Right renal cortex interstitium (tissue), 3 donors: ENCODE measurements at places on chromosomes 12 and 14. TPM values are rescaled to one million over a fixed set of nuclear protein-coding genes. Genes with fewer than 3 reads are reported as not detected.

DNA sequence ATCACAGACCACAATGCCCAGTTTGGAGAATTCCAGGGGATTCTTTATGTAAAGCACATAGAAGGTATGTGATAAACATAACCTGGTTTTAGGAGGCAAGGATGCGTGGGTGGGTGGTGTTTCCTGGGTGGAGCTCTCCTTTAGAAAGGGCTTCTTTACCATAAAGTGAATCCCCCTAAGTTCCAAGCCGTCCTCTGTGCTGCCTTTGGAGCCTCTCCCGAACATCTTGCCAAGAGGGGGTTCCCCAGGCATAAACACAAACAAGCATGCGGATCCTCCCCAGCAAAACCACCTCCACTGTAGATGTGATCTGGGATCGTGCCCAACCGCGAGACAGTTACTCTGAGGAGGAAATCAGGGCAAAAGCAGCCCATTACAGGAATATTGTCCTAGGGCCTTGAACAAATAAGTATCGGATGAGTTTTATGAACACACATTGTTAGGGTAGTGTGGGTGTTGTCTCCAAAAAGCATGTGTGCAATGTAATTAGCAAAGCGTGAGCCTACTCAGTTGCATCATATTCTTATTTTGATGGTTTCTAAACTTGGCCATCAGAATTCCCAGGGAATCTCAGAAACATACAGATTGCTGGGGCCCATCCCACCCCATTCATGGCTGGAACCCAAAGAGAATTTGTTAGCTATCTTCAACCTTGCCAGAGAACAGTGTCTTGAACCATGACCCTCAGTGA lies 48.8 kb upstream of the CORO1C start:
- no peak for DNase-seq

GRCh38 chr12:48165089-48165981 lies 8.0 kb upstream of the ASB8 start:
- DNase-seq = no peak

DNA sequence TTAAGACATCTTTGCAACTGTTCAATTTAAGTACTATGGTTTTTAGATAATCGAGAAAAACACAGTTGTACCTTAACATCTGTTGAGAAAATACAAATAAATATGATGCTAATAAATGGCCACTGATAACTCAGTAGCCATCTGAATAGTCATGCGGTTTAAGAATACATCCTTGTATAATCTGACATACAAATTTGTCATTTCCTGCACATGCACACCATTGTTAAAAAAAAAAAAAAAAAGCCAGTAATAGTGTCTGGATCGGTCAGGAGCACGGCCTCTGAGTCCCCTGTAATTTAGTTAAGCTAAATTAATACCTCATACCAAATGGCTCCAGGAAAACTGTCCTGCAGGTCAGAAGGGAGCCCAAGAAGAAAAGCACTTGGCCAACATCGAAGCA lies 16.8 kb downstream of the RFC5 start:
- DNase-seq = no peak

GRCh38 chr14:24431569-24432258 lies 2.0 kb downstream of the KHNYN start:
- peak; percentile 79 for DNase-seq

DNA sequence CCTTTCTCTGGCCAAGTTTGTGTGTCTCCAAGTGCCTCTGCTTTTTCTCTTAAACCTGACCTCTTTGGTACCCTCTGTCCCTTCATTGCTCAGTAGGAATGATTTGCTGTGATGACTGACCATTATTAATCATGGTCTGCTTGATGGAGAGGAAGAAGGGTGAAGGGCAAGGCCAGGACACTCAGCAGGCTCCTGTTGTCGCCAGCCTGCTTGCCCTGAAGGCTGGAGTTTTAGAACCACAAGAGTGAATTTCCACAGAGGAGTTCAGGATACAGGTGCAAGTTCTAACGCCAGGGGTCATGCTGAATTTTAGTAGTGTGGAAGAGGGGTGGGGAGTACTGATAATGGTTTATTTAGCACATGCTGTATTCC lies 2.8 kb upstream of the ITGA5 start:
- no peak for DNase-seq

- no peak for DNase-seq
Measured at GRCh38 chr14:92653162-92653651, 95.2 kb downstream of the LGMN start.

- no peak for DNase-seq
Measured at GRCh38 chr12:1063852-1064251, 72.8 kb downstream of the ERC1 start.

DNA sequence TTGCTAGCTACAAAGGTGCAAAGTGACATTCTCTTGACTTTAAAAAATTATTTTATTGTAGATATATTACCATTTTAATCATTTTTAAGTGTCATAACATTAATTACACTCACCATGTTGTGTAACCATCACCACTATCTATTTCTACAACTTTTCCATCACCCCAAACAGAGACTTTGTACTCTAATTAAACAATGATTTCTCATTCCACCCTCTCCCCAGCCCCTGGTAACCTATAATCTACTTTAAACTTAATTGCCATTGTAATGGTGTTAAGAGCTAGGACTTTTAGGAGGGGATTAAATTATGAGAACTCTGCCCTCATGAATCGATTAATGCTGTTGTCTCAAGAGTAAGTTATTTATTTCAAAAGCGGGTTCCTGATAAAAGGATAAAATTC lies 352.9 kb upstream of the SEL1L start:
- DNase-seq = no peak

GRCh38 chr12:69419701-69420100 lies 50.5 kb upstream of the FRS2 start:
- no peak for DNase-seq

- no peak for DNase-seq
Measured at GRCh38 chr14:31269634-31270195, 62.1 kb upstream of the HECTD1 start.

DNA sequence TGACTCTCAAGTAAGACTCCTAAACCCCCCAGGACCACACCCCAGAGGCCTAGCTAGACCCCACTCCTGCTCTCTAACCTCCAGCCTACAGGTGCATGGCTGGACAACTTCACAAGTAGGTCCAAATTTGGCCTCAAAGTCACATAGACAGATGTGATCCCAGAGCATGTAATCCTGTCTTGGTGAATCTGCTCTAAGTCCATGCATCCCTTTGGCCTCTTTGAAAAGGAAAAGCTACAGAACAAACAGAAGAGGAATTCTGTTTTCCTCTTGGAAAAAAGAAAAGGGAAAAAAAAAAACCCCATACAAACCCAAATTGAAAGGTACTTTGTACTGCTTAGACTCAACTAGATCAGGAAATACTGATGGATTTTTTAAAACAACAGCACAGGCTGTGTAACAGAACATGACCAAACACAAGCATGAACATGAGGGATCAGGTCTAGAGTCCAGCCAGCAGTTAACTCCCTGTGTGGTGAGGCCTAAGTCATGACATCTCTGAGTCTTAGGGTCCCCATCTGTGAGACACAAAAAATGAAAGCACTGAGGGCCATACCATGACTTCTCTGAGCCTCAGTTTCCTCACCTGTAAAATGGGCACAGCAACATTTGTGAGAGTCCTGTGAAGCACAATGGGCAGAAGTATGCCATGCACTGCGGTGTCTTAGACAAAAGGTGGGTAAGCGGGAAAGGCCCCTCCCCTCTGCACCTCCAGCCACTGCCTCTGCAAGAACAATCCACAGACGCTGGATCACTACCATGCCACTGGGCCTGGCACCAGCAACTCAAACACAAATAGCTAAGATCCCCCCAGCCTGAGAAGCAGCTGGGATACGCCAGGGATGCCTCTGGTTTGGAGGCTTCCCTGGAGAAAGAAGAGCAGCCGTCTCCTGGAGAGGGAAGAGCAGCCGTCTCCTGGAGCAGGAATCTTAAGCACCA lies 9.9 kb downstream of the PITPNM2 start:
- DNase-seq = no peak

- DNase-seq = no peak
Measured at GRCh38 chr12:13141686-13142085, 38.2 kb upstream of the GSG1 start.

DNA sequence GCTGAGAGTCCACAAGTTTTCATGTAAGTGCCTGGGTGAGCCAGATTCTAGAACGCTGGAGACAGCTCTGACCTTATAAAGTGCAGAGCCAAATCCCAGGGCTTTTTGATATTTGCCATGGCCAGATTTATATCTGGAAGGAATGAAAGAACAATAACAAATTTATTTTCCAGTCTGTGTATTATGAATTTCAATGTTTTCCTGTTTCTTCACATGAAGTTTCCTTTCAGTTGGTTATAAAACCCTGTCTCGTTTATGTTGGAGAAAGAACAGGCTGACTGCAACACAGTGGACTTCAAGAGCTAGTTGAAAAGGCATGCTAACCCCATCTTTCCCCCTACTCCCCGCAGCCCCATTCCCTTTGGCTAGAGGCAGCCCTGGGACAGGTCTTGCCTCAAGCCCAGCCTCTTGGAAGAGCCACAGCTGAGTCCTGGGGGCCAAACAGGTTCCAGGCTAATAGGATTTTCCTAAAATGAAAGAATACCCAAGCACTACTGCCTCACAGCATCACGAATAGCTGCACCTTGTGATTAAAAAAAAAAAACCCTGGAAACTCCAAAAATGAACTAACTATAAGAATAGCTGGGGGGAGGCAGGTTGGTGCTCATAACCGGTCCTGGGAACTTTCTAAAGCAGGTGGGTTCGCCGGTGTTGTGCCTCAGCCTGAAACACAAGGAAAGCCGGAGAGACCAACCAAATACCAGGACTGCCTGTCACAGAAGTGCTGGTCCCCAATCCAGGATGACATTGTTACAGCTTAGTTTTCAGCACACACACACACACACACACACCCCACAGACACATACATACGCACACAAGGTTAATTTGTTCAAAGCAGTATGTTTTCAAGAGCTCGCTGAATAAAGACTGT lies 1.5 kb downstream of the FBLN5 start:
- DNase-seq = no peak

GRCh38 chr12:131986910-131987309 lies 37.2 kb downstream of the EP400 start:
- no peak for DNase-seq

DNA sequence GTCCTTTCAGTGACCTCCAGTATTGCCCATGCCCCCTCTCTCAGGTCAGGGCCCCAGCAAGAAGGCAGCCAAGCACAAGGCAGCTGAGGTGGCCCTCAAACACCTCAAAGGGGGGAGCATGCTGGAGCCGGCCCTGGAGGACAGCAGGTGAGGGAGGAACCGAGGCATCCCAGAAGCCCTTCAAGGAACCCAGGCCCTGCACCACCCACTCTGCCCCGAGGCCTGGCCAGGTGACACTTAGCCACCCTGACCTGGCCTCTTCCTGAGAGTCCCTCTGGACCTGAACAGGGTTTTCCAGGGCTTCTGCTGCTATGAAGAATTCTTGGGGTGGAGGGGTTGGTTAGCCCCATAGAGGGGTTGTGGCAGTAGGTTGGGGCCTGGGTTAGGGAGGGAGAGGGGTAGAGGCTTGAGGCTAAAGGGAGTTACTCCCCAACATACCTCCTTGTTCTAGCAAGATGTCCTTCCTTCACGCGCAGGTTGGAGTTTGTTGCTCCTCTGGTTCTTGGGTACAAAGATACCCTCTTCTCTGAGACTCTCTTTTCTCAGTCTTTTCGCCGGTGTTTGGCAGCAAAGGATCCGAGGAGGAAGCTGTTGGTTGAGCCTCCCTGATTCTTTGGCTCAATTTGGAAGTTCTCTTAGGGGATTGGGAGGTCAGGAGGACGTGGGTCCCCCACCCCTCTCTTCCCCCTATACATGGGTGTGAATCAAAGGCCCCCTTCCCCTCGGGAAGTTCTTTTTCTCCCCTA lies 2.1 kb downstream of the TARBP2 start:
- no peak for DNase-seq

- no peak for DNase-seq
Measured at GRCh38 chr12:50620109-50620977, 115.6 kb downstream of the DIP2B start.

- DNase-seq = peak; percentile 76
Measured at GRCh38 chr12:11648514-11649412, 711 bp upstream of the ETV6 start.

DNA sequence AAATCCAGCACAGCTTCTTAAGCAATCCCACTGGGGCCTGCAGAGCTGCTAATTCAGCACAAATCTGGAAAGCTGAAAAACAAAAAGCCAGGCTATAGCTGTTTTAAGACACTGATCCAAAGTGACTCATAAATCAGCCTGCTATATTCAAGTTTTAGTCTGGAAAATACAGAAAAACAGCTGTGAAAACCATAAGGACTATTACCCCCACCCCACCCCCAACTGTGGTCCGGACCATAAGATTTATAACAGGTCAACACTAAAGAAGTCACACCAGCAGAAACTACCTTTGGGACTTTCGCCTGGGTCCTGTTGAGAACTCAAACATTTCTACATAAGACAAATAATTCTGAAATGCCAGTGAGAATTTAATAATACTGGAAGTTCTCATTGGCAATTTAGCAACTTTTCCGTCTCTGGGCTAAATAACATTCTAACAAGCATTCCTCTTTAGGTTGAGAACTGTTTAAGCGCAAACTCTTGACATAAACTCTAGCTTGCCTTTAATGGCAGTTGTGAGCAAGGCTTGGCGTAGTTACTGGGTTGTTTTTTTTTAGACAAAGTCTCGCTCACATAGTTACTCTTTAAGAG lies 3.3 kb downstream of the LRIG3 start:
- no peak for DNase-seq

DNA sequence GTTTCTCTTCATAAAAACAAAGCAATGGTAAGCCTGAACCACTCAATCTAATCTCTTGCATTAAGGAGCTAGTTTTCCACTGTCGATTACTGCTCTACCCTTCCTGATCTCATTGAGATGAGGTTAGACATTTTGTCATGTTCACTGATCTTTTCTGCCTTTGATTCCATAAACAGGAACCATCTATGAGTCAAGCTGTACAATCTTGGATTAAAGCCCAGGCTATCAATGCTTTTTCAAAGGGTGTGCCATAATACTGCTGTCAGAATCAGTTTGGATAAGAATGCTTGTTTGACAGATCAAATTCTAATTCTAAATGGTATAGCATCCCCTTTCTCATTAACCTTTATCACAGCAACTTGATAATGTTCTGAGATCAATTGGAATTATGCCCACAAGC lies 16.1 kb downstream of the GRIP1 start:
- no peak for DNase-seq

The SIX1 gene
- polyA plus RNA-seq = 10.3 TPM

The KNTC1 gene
- 32.3 TPM for polyA plus RNA-seq

The KRT85 gene
- not detected for polyA plus RNA-seq

The ARG2 gene
- polyA plus RNA-seq = 9.5 TPM

The WNT1 gene
- polyA plus RNA-seq = not detected

The ABCD2 gene
- polyA plus RNA-seq = 0.07 TPM

The EML5 gene
- 3.4 TPM for polyA plus RNA-seq

The GYS2 gene
- not detected for polyA plus RNA-seq

The PLEK2 gene
- 2.4 TPM for polyA plus RNA-seq
